ENCODE measurements at places on chromosomes 11 and 22.

GRCh38 chr11:78290293-78291176 is 101.8 kb downstream of the USP35 start:
- DNase-seq, result peak; percentile 98

GRCh38 chr11:80451105-80451504 is 1010.3 kb upstream of the TENM4 start:
- no peak for DNase-seq

DNA sequence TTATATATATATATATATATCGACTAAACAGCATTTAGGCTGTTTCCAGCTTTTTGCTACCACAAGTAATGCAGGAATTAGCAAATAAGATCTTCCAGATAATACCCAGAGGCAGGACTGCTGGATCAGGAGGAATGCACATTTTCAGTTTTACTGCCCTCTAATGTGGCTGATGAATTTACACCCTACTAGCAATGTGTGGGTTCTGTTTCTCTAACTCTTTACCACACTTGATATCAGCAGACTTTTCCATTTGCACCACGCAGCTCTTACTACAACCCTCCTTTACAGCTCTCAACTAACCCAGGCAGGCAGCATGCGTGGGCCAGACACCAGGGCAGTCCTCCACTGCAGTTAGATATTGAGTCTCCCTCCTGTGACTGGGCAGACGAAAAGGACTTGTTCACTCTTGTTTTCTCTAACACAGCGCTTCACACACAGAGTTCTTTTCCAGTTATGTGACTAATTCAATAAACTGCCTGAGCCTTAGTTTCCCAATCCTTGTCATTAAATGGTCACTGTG is 67.7 kb downstream of the IGLL5 start:
- DNase-seq, result peak; percentile 3

DNA sequence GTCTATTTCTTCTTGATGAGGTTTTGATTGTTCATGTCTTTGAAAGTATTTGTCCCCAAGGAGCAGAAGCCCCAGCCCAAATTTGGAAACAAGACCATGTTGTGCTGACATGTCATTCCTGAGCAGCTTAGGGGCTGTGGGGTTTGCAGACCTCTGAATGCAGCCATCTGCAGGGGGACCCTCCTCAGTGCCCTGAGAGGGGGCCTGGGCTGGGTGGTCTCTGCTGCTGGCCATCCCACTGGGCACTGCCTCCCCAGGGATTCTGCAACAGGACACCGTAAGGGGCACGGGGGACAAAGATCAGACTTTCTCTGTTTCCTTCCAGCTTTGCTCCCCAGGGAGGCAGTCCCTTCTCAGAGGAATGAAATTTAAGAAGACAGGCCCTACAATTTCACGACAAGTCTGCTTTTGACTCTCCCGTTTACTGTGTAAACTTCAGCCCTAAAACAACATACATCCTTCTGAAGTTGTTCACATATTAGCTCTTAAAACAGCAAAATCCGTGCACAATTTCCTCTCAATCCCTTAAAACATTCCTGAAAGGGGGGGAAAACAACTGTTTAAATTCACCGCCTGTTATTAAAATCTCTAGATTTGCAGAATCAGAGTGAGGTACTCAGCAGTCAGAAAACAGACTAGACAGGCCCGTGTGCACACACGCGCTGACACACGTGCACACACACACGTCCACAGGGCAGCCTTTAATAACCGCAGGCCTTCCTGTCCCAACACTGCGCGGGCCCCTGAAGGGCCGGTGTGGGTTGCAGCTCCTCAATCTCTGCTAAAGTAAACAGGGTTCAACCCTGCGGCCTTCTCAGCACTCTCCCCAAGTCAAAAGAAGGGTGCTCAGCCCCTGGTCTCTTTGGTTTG is 109.8 kb downstream of the KCNQ1 start:
- no peak for DNase-seq

DNA sequence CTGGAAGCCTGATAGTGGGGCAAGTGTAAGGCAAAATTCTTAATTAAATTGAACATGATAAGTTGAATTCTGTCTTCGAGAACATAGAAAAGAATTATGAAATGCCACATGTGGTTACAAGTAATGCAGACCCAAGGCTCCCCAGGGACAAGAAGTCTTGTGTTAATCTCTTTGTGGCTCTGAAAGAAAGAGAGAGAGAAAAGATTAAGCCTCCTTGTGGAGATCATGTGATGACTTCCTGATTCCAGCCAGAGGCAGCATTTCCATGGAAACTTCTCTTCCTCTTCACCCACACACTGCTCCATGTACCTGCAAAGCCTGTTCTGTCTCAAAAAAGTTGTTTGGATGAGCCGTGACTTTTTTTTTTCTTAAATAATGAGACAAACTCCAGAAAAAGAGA is 1.9 kb upstream of the TYR start:
- DNase-seq, result no peak

DNA sequence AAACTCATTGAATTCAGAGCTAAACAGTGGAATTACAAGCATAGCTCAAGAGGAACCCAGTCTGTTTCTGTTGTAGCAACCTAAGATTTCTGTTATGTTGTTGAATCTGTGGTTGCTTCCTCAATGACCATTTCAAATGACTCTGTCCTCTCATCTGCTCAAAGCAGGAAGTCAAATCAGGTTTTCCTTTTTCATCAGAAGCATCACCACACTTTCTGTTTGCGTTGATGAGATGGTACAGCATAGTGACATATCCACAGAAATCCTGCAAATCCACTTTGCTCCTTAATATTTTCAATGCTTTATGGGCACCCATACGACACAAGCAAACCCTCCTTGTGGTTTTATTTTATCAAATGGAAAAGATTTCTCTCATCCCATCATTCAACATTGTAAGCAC is 12.6 kb upstream of the UCP2 start:
- DNase-seq, result peak; percentile 41

- DNase-seq, result no peak
These were observed 556.3 kb downstream of the BRD1 start for GRCh38 chr22:49271369-49271727.

DNA sequence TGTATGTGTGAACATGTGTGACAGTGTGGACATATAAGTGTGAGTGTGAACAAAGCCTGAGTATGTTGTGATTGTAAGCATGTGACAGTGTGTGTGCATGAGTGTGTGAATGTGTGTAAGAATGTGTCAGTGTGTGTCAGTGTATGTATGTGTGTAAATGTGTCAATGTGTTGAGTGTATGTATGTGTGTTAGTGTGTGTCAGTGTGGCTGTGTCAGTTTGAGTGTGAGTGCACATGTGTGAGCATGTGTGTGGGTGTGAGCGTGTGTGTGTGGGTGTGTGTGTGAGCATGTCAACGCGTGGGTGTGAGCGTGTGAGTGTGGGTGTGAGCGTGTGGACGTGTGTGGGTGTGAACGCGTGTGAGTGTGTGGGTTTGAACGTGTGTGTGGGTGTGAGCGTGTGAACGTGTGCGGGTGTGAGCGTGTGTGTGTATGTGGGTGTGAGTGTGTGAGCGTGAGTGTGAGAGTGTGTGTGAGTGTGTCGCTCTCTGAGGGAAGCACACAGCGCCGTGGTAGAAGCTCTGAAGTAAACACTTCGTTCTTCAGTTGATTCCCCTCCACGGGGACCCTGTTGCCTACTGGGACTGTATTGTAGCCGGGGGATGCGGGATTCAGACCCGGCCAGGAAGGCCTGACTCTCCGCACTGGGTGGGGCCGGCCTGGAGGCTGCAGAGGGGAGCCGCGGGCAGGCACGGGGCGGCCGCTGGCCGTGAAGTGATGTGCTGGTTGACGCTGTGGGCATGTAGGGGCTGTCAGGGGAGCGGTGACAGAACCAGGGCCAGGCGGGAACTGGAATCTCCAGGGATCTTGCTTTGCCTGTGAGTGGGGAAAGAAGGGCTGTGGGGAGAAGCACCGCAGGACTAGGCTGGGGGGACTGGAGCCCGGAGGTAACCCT is 21.1 kb downstream of the RPS6KA4 start:
- DNase-seq, result no peak

DNA sequence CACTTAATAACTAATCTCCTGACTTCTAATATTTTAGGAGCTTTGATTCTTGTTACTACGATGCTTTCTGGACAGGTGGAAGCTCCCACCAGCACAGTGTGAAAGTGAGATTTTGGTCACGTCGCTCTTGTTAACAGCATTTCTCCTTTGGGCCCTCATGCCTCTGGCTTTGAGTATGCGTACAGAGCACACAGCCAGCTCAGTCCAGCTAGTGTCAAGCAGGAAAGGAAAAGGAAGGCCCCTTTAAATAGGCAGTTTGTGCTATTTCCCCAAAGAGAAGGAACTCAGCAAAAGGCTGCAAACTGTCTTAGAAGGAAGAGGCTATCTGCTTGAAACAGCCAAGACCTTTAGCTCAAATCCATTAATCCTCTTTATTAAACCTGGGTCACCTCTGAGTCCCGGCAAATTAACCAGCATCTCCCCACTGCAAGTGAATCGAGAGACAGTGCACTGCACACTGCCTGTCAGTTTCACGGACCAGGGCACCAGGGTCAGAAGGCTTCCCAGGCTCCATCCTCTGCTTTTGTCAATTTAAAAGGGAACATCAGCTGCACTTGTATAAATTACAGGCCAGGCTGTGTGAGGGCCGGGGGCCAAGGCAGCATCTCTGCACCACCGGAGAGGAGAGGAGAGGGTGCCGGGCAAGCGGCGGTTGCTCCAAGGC is 34.7 kb downstream of the OPCML start:
- DNase-seq, result no peak

GRCh38 chr11:2520736-2521035 is 75.9 kb downstream of the KCNQ1 start:
- no peak for DNase-seq

All from Kasumi-1 (cell line).